Dermis microvascular lymphatic vessel endothelial cell (primary cell): ENCODE measurements at places on chromosomes 11 and 22. TPM values are rescaled to one million over a fixed set of nuclear protein-coding genes. Genes with fewer than 3 reads are reported as not detected.

Gene CHRDL2
- 0.26 and 0.63 TPM in 2 replicates for total RNA-seq

Gene SORL1
- total RNA-seq = under 0.01 and 0.13 TPM in 2 replicates

Gene INS
- total RNA-seq = not detected in 2 replicates

Gene TEX12
- total RNA-seq = not detected in 2 replicates

Gene P4HA3
- 48.3 and 77.2 TPM in 2 replicates for total RNA-seq

Gene SLC22A6
- total RNA-seq = not detected in 2 replicates

Gene ACRV1
- total RNA-seq = 0.13 TPM in 1 of 2 replicates, not detected in the other

Gene RAB38
- total RNA-seq = 1.5 and 2.4 TPM in 2 replicates

Gene ZNF408
- total RNA-seq = 2.8 and 5.1 TPM in 2 replicates

Gene CTSF
- total RNA-seq = 13.4 and 45.5 TPM in 2 replicates

Gene TBX1
- total RNA-seq = 30.4 and 62.8 TPM in 2 replicates

Gene GLB1L3
- total RNA-seq = not detected in 2 replicates

Gene MIAT
- total RNA-seq = 0.13 and 0.38 TPM in 2 replicates

Gene VPREB1
- total RNA-seq = not detected in 2 replicates

Gene HTR3B
- total RNA-seq = not detected in 2 replicates

Gene PRR5
- total RNA-seq = 6.8 and 13.5 TPM in 2 replicates

Gene DENND5A
- 130 and 149 TPM in 2 replicates for total RNA-seq

Gene MED19
- total RNA-seq = 8.2 and 11.5 TPM in 2 replicates

GRCh38 chr11:85941380-85941973 is 86.3 kb downstream of the CCDC83 start:
- peak; percentile 74 for DNase-seq

DNA sequence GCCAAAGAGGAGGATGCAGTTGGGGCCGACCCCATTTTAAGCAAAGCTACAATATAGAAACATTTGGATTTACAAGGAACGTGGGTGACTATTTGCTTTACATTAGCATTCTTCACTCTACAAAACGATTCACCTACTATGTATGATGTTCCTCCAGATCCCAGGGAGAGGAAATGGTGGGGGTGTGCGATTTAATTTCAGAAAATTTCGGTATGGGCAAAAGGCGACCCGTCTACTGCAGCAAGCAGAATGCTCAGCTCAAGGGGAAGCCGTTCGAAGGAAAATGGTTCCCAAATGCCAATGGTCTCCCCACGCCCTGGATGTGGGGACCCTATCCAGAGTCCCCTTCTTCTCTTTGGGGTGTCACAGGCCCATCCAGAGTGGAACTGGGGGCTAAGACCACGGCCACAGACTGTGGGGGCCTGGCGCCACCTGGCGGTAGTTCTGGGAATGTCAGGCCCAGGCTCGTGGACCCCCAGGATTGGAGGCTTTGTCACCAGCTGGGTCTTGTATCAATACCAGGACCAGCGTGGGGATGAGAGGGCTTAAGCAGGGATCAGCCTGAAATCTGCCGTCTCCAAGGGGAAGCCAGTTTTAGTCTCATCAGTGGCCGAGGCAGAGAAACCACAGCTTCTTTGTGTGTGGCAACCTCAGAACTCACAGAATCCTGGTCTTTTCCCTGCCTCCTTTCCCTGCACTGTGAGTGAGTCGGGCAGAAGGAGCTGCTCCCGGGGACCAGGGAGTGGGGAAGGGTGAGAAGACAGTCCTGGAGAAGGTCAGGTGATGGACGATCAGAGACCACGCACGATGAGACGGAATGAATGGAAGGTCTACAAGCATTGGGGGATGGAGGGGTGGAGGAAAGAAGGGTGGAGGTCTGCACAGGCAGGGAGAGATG is 8.4 kb downstream of the LRRC10B start:
- peak; percentile 27 for DNase-seq

- no peak for DNase-seq
Observed at GRCh38 chr11:65851083-65851579, 6.8 kb downstream of the CFL1 start.

DNA sequence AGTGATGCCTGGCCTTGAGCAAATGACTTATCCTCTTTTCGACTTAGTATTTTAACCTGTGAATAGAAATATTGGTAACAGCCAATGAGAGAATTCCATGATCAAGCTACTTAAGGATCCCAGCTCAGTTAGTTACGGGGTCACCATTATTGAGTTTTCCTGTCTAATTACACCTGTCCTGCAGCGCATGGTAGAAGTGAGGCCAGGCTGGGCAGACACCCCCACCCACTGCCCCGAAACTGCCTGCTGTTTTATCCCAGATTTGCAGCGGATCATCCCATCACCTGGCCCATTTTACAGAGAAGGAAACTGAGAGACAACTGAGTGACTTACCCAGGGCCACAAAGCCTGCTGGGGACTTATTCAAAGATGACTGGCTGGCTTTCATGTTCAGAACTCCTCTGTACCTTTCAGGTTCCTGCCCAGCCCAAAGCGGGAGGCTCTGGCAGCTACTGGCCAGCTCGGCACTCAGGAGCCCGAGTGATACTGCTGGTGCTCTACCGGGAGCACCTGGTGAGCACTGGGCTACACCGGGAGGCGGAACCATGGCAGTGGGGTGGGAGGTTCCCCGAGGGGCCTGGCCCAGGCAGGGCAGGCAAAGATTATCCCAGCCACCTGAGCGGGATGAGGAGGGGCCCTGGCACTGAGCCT is 1.4 kb downstream of the MUS81 start:
- DNase-seq = no peak

DNA sequence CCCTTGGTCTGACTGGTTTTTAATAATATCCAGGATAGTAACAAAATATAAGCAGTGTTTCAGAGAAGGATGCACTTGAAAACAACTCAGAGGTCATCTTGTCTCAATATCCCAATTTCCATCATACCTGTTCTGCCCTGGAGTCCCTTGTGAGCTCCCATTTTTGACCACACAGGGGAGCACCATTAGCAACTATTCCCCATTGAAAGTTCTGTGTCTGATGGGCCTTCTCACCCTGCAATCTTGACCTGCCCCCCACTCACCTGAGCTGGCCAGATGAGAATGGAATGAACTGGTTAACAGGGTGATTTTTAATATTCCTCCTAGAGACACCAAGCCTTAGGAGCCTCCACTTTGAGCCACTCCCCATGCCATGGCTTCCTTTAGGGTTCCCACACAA is 3.8 kb upstream of the CAPN5 start:
- no peak for DNase-seq

DNA sequence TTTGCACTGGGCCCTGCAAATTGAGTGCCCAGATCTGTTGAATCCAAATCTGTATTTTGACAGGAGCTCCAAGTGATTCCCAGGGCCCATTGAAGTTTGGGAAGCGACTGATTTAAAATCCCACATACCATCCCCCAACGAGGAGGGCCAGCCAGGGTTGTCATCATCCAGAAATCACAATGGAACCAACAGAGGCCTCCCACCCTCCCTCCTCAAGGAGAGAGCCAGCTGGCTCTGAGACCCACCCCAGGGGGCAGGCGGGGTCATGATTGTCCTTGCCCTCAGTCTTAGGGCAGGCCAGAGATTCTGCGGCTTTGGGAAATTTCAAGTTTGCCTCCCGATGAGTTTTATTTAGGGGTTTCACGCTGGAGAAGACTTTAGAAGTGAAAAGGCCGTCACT is 358.2 kb downstream of the MN1 start:
- no peak for DNase-seq

DNA sequence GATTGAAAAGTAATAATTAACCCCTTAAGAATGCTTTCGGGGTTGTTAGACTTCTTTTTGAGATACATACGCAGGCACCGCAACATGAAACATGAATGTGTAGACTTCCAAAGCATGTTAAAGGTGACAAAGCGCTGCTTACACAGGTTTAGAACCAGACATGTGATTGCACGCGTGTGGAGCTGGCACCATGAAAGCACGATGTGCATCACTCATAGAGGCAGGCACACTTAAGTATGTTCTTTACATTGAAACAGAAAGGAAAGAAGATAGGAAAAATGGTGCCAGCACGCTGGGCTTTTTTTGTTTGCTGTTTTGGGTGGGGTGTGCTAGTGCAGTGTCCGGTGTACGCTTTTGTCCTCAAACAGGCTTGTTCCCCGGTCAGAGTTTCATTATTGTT is 83.6 kb upstream of the PPARA start:
- peak; percentile 74 for DNase-seq

DNA sequence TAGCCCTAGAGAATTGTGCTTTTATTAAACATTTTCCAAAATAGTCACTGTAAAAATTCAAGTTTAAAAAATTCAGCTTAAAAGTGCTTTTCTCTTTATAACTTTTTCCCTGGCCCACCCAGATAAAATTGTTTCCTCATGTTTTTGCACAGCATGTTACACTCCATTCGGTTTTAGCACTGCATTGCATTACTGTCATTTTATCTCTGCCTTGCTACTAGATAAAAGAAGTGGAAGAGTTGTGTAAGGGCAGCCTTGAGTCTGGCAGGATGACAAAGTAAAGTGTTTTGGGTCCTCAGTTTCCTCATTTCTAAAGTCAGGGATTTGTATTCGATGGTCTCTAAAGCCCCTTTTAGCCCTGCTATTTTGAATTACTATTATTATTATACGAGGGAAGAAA is 99.8 kb downstream of the ATM start:
- no peak for DNase-seq

DNA sequence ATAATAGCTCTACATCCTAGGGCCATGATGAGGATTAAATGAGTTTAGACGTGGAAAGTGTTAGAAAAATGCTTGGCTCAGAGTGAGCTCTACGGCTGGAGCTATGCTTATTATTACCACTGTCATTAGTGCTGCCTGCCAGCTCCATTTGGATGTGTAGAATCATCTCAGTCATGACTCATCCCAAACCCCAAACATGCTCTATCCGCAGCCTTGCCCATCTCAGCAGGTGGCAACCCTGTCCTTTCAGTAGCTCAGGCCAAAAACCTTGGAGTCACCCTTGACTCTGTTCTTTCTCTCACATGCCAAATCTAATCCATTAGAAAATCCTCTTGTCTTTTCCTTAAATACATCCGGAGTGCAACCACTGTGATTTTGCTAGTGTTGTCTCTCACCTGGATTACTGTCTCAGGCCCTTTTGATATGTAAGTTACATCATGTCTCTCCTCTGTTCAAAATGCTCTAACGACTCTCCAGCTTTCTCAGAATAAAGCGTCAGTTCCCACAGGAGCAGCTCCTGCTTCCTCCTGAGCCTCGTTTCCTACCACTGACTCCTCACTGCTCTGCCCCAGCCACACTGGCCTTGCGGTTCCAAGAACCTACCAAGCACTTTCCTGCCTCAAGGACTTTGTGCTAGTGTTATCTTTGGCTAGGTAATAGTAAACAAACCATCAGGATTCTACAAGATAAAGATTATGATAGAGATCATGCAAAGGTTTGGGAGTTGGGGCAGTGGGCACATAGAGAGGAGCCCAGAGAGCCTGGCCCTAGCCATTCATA is 10.5 kb upstream of the CHRM1 start:
- DNase-seq = no peak

GRCh38 chr11:120457996-120458395 is 53.6 kb upstream of the GRIK4 start:
- no peak for DNase-seq

- no peak for DNase-seq
Observed at GRCh38 chr22:41369424-41369745, 12.4 kb upstream of the TEF start.

GRCh38 chr11:48162885-48163268 is 53.7 kb upstream of the OR4B1 start:
- DNase-seq = no peak

DNA sequence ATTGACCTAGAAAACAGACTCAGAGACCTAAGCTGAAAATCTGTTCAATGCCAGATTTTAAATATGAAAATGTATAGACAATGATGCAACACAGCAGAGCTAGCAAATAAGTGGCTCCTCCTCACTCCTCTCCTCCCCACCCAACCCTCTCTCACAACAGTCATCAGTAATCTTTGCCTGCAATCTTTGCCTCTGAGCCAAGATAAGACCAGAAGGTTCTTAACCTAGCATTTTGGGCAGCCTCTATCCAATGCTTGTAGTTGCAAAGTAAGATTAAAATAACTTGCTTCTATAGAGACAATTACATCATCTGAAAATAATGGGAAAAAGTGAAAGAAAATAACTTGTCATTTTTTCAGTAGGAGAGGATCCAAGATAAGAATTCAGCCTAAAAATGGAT is 117.3 kb downstream of the PARVA start:
- no peak for DNase-seq

GRCh38 chr11:12179531-12179930 is 69.1 kb downstream of the MICAL2 start:
- DNase-seq = no peak

DNA sequence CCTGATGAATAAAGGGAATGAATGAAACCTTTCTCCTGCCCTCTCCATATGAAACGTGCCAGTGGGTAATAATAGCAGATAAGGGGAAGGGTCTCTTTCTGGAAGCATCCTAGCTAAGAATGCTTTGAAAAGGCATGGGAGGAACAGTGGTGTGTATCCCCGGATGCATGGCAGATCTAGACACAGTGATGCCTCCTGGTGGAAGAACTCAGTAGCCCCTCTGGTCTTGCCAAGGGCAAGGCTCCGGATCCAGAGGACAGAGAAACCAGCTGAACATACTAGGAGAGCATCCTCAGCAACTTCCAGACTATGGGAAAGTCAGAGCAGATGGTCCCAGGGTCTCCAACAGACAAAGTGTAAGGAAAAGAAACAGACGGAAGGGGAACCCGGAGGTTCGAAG is 6.4 kb downstream of the BAIAP2L2 start:
- DNase-seq = no peak

- no peak for DNase-seq
Observed at GRCh38 chr11:126990716-126991480, 9.7 kb downstream of the KIRREL3 start.

- no peak for DNase-seq
Observed at GRCh38 chr22:27245056-27245455, 556.5 kb downstream of the MN1 start.

- no peak for DNase-seq
Observed at GRCh38 chr22:34429314-34429713, 509.0 kb upstream of the LARGE1 start.

DNA sequence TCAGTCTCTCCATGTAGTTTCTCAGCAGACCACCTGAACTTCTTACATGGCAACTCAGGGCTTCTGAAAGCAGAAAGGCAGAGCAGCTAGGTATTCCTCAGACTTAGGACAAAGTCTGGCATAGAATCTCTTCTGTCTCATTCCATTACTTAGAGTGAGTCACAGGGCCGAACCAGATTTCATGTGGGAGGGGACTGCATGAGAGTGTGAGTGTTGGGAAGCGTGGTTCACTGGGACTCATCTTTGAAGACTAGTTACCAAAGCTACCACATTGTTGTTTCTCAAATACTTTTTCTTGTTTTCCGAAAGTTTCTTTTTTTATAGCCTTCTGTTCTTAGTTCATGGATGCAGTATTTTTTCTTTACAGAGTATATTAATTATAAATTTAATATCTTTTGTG is 36.1 kb upstream of the SCN3B start:
- no peak for DNase-seq

GRCh38 chr11:133940034-133940433 is 16.7 kb downstream of the IGSF9B start:
- no peak for DNase-seq
